Suprapubic skin (tissue), 4 donors: ENCODE measurements at places on chromosomes 16 and 17. TPM values are rescaled to one million over a fixed set of nuclear protein-coding genes. Genes with fewer than 3 reads are reported as not detected.
A peak's percentile ranks its signal among the peaks of the same experiment; 100 is the strongest.

DNA sequence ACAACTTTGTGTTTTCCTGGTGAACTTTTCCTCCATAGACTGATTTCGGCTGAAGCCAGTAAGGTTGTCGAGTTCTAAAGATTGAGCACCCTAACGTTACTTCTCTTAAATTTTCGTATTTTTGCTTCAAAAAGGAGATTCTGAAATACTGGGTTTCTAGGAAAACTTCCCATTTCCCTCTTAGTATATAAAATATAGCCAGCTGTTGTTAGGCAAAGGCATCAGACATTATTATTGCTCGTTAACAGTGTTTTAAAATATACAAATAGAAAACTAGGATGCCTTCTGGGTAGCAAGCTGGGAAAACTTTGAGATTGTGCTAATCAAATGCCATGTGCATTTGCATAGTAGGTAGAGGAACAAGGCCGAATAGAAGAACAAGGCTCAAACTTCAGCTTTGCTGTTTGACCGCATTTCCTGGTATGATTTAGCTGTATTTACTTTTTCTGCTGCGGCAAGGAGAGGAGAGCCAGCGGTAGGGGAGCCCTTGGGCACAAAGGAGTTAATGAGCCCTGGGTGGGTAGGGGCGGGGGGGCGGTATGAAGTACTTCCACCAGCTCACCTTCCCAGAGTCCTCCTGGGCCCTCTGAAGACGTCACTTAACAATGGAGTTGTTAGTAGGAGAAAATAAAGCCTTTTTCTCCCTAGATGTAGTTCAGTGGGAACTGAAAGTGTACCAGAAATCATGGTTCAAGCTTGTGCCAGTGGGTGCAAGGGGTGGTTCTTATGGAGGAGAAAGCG, 151.9 kb downstream of the MSI2 start:
- H3K4me3 ChIP-seq, result no peak overlapping the region
- H3K4me1 ChIP-seq, result no peaks in the 10 kb centered on the region
- no peaks in the 10 kb centered on the region for H3K36me3 ChIP-seq
- no peaks in the 10 kb centered on the region for H3K27me3 ChIP-seq
- no peak for DNase-seq

DNA sequence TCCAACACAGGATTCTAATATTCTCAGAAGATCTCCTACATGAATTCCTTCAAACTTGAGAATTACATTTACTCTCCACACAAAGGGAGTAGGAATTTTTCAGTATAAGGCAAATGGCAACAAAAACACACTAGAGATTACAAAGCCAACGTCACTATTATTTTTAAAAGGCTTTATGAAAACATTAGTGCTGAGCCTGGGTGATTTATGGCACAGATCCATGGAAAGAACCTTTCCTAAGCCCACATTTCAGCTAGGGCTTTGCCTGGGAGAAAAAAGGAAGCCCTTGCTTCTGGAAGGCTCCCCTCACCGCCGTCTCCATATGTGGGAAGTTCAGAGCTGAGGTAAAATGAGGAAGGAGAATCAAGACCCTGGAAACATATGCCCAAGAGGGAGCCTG, 499.4 kb upstream of the HSBP1 start:
- H3K27me3 ChIP-seq, result no peaks in the 10 kb centered on the region
- H3K4me3 ChIP-seq, result no peak overlapping the region
- no peak for DNase-seq
- no peaks in the 10 kb centered on the region for H3K4me1 ChIP-seq
- no peaks in the 10 kb centered on the region for H3K36me3 ChIP-seq
- H3K27ac ChIP-seq, result no peak overlapping the region

GRCh38 chr16:15519790-15520189, 85.4 kb downstream of the BMERB1 start:
- no peaks in the 10 kb centered on the region for H3K27me3 ChIP-seq
- no peak overlapping the region for H3K27ac ChIP-seq
- no peak for DNase-seq
- peaks cover 33% of the 10 kb centered on the region for H3K4me1 ChIP-seq
- H3K36me3 ChIP-seq, result peaks cover 3% of the 10 kb centered on the region
- H3K4me3 ChIP-seq, result no peak overlapping the region

GRCh38 chr17:31355935-31356334, 34.5 kb upstream of the EVI2A start:
- H3K27me3 ChIP-seq, result no peaks in the 10 kb centered on the region
- no peaks in the 10 kb centered on the region for H3K4me1 ChIP-seq
- H3K4me3 ChIP-seq, result no peak overlapping the region
- H3K36me3 ChIP-seq, result peaks cover 66% of the 10 kb centered on the region

GRCh38 chr16:68274441-68274840, 10.1 kb downstream of the SLC7A6 start:
- H3K4me1 ChIP-seq, result peaks cover 58% of the 10 kb centered on the region
- no peak for DNase-seq
- H3K36me3 ChIP-seq, result peaks cover 10% of the 10 kb centered on the region
- H3K27ac ChIP-seq, result no peak overlapping the region
- H3K4me3 ChIP-seq, result no peak overlapping the region
- H3K27me3 ChIP-seq, result no peaks in the 10 kb centered on the region

- DNase-seq, result no peak
- peaks cover 20% of the 10 kb centered on the region for H3K4me1 ChIP-seq
- no peak overlapping the region for H3K4me3 ChIP-seq
These were observed 2.5 kb downstream of the ZNF23 start for GRCh38 chr16:71459510-71459909.

DNA sequence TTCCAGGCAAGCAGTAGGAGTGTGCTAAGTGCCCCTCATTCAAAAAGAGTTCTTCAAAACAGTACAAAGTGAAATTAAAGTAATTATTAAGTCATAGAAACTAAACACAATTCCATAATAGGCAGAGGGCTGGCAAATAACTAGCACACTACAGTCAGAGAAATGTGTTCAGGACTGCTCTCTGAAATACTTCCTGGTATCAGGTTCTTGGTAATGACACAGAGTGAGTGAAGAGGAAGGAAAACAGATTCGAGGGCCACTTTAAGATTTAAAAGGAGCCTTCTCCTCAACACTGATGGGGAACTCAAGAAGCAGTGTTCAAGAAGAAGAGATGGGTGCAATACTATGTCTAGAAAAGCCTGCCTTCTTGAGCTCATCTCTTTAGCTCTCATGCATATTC, 139.2 kb downstream of the TOX3 start:
- H3K36me3 ChIP-seq, result no peaks in the 10 kb centered on the region
- no peak overlapping the region for H3K27ac ChIP-seq
- H3K4me3 ChIP-seq, result no peak overlapping the region
- H3K27me3 ChIP-seq, result no peaks in the 10 kb centered on the region
- no peak for DNase-seq

DNA sequence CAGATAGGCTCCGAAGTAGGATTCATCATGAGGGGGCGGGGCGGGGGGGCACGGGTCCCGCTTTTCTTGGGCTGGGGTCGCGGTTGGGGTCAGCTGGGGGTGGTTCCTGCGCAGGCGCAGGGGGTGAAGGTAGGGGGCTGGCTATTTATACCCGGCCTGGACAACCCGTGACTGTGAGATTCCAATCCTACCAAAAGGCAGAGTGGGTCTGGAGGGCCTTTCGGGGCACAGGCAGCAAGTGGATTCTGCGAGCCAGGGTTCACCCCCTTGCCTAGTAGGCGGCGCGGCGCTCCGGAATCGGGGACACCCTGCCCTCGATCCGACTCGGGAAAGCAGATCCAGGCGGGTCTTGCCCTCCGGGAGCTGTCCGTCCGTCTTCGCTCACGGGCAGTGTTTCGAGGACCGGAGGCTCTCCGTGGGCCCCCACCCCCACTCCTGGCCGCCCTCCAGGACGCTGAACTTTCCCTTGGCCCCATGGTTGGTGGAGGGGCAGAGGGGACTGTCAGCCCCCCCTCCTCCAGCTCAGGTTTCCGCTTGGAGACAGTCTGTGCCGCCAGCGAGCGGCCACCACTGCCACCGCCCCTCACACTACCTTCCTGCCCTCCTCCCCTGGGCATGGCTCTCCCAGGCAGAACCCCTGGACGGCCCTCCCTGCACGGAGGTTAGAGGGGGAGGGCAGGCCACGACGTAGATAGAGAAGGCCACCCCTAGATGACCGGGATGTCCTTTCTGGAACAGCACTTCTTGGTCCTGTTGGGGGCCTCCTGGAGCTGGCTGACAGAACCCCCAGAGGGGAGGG, 634 bp downstream of the SLC2A4 start:
- H3K27me3 ChIP-seq, result peaks cover 3% of the 10 kb centered on the region
- no peaks in the 10 kb centered on the region for H3K36me3 ChIP-seq
- no peak for DNase-seq
- H3K4me3 ChIP-seq, result peak overlapping the region; percentile 53
- H3K27ac ChIP-seq, result peak overlapping the region; percentile 73

GRCh38 chr16:77788181-77789084, at the start of gene VAT1L:
Gene VAT1L (plus strand): TSS chr16:77788564. CDS start chr16:77788683, 119 bp downstream.
- H3K4me1 ChIP-seq, result peaks cover 17% of the 10 kb centered on the region
- DNase-seq, result no peak
- peak within 1 kb of the TSS; percentile 51 for H3K4me3 ChIP-seq
- H3K27ac ChIP-seq, result no peak within 1 kb of the TSS

DNA sequence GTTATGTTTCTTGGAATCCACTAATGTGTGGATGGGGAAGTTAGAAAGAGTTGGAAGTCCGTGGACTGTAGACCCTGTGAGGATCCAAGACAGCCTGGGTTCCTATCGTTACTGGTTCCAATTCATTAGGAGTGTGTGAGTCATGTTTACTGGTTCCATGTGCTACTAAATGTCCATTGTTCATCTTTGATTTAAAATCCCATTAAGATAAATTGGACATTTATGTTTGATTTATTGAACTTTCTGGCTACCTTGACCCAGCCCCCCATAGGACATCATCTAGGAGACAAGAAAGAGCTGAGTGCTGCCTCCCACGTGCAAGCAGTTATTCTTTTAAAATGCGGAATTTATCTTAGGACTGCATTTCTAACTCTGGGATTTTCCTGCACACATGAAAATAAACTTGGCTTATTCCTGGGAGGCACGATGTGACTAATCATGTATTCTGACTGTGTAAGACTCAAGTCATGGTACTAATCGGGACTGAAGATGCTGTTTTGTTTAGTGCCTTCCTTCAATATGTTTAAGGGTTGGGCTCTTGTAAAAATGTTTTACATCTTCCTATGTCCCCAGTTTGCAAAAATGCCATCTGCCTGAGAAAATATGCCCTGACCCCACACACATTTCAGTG, 53.4 kb downstream of the RGS9 start:
- no peaks in the 10 kb centered on the region for H3K27me3 ChIP-seq
- no peaks in the 10 kb centered on the region for H3K36me3 ChIP-seq
- no peak for DNase-seq
- H3K4me1 ChIP-seq, result no peaks in the 10 kb centered on the region
- H3K4me3 ChIP-seq, result no peak overlapping the region

DNA sequence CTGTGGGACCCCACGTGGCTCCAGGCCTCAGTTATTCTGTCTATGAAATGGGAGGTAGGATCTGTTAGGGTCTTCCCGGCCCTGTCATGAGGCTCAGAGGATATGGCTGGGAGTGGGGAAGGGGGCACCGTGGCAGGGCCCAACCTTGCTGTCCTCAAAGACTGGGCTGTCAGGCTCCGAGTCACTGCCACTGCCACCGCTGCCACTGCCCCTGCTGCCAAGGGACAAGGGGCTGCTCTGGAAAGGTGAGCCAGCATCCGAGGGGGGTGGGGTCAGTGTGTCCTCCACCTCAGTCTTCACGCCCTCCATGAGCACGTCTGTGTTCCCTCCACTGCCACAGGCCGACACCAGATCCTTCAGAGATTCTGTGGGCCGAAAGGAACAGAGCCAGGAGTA, 19.2 kb downstream of the SREBF1 start:
- DNase-seq, result no peak
- no peaks in the 10 kb centered on the region for H3K27me3 ChIP-seq
- peak overlapping the region; percentile 24 for H3K27ac ChIP-seq
- H3K4me3 ChIP-seq, result no peak overlapping the region
- peaks cover 61% of the 10 kb centered on the region for H3K36me3 ChIP-seq

DNA sequence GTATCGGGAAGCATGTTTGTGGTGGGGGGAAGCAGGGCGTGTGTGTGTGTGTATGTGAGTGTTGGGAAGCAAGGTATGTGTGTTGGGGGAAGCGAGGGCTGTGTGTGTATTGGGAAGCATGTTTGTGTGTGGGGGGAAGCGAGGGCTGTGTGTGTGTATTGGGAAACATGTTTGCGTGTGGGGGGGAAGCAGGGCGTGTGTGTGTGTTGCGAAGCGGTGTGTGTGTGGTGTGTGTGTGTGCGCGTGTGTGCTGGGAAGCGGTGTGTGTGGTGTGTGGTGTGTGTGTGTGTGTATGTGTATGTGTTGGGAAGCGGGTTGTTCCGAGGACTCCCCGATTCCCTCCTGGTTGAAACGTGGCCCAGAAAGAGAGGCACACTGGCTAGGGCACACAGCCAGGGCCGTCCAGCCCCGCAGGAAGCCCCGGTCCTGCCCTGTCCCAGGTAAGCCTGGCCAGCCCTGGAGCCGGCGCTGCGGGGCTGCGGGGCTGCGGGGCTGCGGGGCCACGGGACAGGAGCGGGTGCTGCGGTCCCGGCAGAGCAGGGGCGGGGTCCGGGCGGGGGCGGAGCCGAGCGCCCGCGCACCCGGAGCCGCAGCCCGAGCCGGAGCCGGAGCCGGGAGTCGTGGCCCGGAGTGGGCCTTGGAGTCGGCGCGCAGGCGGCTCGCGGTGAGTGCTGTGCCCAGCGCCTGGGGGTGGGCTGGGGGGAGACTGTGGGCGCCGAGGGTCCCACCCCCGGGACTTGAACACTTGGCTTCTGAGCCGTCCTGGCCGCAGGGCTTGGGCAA, at the start of gene NOD2:
TSS of gene NOD2 (plus strand) at position 608 of the 783 bp plus-strand sequence. CDS start 5,890 bp downstream, outside the sequence.
- H3K4me1 ChIP-seq, result peaks cover 44% of the 10 kb centered on the region
- no peak for DNase-seq
- H3K4me3 ChIP-seq, result peak within 1 kb of the TSS; percentile 64
- H3K27ac ChIP-seq, result peak within 1 kb of the TSS; percentile 64

- no peak overlapping the region for H3K4me3 ChIP-seq
- H3K27ac ChIP-seq, result no peak overlapping the region
- peaks cover 19% of the 10 kb centered on the region for H3K4me1 ChIP-seq
These were observed 3.5 kb downstream of the FAM171A2 start for GRCh38 chr17:44360144-44360533.

DNA sequence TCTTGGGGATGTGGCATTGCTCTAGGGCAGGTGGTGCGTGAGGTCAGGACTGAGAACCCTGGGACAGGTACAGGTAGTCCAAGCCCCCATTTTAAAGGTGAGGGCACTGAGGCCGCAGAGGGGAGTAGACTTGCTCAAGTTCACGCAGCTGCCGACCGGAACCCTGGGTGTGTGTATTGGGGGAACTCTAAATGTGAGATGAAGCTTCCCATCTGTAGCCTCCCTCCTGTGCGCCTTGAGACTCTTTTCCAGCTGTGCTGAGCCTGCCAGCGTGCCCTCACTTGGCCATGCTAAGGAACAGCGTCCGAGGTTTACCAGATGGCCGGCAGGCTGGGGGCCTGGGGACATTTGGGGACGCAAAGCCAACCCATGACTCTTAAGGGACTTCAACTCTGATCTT, 79.0 kb upstream of the CDC42EP4 start:
- no peak overlapping the region for H3K4me3 ChIP-seq
- H3K27me3 ChIP-seq, result no peaks in the 10 kb centered on the region
- peaks cover 3% of the 10 kb centered on the region for H3K36me3 ChIP-seq
- H3K4me1 ChIP-seq, result no peaks in the 10 kb centered on the region
- no peak overlapping the region for H3K27ac ChIP-seq
- no peak for DNase-seq

The C16orf92 gene
- not detected for total RNA-seq

The CX3CL1 gene
- total RNA-seq, result 13.1 TPM

The SULT1A2 gene
- not detected for total RNA-seq

The HCFC1R1 gene
- 32.6 TPM for total RNA-seq

The ASIC2 gene
- total RNA-seq, result not detected

The PRAC2 gene
- not detected for total RNA-seq

The MMP28 gene
- 105 TPM for total RNA-seq

The CACNA1H gene
- total RNA-seq, result 167 TPM

The UTS2R gene
- total RNA-seq, result not detected

The PNMT gene
- 0.89 TPM for total RNA-seq

The MYH2 gene
- total RNA-seq, result not detected

The NXN gene
- total RNA-seq, result 18.9 TPM

The COX11 gene
- 31.4 TPM for total RNA-seq
